ENCODE measurements at places on chromosomes 7 and 10.

DNA sequence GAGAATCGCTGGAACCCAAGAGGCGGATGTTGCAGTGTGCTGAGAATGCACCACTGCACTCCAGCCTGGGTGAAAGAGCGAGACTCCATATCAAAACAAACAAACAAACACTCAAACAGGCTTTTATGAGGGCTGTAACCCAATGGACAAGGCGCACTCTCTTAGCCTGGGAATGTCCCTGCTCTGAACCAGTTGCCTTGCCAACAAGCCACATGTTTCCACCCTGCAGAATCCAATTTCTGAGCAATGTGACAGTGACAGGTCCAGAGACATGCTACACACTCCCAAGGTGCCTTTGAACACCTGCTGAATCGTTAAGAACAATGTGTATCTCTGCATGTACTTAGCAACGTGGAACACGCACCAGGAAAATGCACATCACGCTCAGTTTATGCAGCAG is 186.8 kb upstream of the AUTS2 start:
- no peak for DNase-seq

- no peak for DNase-seq
Measured at GRCh38 chr7:130872756-130873448, 138.9 kb upstream of the KLF14 start.

DNA sequence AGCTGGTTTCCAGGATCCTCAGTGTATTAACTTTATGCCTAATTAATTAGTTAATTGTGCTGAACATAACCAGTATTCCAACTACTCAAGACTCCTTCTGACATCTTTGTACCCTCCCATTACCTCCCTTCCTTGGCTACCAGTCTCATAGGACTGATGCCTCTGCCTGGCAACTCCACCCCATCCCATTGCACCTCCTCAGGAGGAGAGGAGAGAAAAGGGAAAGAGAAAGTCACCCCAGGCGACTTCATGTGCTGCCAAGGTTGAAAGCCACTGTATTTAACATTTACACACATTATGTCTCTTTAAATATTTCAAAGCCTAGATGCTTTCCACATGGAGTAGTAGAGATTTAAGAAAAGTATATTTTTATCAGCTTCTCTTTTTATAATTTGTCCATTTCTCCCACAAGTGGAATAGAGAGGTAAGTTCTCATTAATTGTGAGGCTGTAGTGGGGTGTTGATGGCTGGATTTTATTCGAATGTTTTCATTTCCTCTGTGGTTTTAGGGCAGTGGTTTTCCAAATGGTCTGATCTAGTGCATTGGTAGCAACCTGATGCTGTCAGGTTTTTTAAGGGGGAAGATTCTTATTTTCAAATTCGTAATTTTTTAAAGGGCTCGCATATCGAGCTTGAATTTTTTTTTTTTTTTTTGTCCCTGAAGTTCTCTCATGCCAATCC is 148.0 kb downstream of the BICC1 start:
- DNase-seq, result no peak

- DNase-seq, result no peak
Measured at GRCh38 chr7:38154278-38154677, 23.8 kb upstream of the STARD3NL start.

DNA sequence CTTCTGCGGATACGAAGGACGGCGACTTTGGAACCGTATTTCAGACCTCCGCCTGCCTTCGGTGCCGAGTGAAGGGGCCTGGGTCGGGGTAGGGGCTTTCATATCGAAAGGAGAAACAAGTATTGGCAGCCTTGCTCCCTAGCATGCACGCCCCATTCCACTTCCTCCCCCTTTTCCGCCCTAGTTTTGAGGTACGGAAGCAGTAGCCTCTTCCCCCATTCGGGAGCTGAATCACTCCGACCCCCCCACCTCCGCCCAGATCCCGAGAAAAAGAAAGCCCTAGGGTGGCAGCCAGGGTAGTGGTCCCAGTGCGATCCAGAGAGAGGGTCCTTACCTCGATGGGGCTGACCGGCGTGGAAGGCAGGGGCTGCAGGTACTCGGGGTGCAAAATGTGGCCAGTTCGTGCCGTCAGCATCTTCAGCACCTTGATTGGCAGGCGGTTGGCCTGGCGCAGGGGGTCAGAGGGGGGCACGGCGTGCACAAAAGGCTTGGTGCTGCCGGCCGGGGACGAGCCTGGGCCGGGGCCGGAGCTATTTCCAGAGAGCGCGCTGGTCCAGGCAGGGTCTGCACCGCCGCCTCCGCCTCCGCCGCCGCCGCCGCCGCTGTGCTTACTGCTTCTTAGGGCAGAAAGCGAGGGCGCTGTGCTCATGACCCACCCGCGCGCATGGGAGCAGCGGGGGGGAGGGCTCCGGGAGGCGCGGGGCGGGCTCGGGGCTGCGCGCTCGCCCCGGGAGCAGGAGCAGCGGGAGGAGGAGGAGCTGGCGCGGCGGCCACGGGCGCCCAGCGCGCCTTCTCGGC is 594 bp downstream of the ZNF503 start:
- no peak for DNase-seq

DNA sequence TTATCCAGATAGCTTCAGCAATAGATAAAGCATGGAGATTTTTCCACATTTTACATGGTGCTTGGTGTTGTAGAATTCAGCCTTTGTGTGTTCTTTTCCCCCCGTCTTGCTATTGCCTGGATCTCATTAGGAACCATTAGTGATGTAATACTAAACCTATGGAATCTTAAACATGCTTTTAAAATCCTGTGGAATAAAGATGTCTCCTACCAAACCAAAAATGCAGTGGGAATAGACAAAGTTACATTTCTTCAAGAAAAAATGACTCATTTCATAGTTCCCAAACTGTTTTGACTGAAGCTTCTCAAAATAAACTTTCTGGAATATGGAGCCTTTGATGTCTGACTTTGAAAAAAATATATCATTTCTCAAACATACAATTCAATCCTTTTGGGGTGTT is 44.0 kb downstream of the CALD1 start:
- no peak for DNase-seq

Data from LoVo (cell line).